ENCODE measurements at places on chromosomes 7 and 10. TPM values are rescaled to one million over a fixed set of nuclear protein-coding genes. Genes with fewer than 3 reads are reported as not detected.

RBP3 gene
- not detected for total RNA-seq

RPP38 gene
- total RNA-seq, result 24.8 TPM

CFTR gene
- total RNA-seq, result not detected

VSIR gene
- total RNA-seq, result 60.8 TPM

C10orf105 gene
- 0.17 TPM for total RNA-seq

HABP2 gene
- not detected for total RNA-seq

AKR1C3 gene
- total RNA-seq, result not detected

SLC39A12 gene
- total RNA-seq, result not detected

CNPY1 gene
- total RNA-seq, result not detected

PRRT4 gene
- 0.27 TPM for total RNA-seq

FZD8 gene
- total RNA-seq, result 0.78 TPM

RAPGEF5 gene
- 0.80 TPM for total RNA-seq

HOXA1 gene
- not detected for total RNA-seq

GALNT17 gene
- total RNA-seq, result not detected

ZNF467 gene
- not detected for total RNA-seq

PTPN20 gene
- 0.70 TPM for total RNA-seq

GIMAP7 gene
- 19.2 TPM for total RNA-seq

TSPAN15 gene
- 1.7 TPM for total RNA-seq

INA gene
- total RNA-seq, result 0.63 TPM

OR2A12 gene
- total RNA-seq, result not detected

Measured in activated CD8-positive, alpha-beta memory T cell treated with anti-CD3 and anti-CD28 coated beads for 36 hours (primary cell).